ENCODE measurements at places on chromosomes 11 and 22.

DNA sequence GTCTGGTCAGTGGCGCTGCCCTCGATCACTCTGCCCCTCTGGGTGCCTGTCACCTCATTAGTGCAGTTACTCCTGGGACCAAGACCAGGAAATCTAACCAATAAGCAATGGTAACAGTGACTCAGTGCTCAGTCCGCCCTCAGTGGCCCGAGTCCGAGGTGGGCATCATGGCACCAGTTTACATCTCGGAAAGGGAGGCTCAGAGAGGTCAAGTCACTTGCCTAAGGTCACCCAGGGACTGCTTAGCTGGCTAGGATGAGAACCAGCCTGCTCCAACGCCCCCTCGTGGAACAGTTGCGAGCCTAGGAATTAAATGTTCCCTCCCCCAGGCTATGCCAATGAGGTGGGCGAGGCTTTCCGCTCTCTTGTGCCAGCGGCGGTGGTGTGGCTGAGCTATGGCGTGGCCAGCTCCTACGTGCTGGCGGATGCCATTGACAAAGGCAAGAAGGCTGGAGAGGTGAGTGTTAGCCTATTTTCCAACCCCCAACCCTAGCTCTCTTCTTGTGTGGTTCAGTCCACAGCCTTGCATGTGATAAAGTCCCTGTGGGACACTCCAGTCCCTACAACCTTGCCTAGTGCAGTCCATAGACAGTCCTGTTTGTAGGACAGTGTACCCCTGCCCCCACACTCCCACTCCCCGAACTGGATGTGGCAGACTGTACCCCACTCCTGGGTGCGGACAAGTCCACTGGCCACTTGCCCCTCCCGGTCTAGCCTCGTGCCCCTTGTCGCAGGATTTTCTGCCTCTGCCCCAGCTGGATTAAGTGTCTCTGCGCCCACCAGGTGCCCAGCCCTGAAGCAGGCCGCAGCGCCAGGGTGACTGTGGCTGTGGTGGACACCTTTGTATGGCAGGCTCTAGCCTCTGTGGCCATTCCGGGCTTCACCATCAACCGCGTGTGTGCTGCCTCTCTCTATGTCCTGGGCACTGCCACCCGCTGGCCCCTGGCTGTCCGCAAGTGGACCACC, 1.1 kb downstream of the MTFP1 start:
- peak; percentile 63 for DNase-seq

DNA sequence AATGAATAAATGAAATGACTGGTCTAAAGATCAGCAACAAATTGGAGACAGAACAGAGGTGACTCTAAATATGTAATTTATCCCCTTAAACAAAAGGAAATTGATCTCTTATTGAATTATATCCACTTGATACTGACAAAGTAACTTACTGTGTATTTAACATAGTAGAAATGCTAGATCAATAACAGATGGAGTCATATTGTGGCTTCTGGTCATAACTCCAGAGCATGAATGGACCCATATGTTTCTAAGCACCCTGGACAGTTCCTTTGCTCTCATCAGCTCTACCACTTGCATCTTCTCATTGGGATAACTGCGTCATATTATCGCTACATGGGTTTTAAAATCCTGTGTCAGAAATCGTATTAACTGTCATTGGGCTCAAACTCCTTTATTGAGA, 222.3 kb downstream of the ETS1 start:
- DNase-seq: peak; percentile 39

DNA sequence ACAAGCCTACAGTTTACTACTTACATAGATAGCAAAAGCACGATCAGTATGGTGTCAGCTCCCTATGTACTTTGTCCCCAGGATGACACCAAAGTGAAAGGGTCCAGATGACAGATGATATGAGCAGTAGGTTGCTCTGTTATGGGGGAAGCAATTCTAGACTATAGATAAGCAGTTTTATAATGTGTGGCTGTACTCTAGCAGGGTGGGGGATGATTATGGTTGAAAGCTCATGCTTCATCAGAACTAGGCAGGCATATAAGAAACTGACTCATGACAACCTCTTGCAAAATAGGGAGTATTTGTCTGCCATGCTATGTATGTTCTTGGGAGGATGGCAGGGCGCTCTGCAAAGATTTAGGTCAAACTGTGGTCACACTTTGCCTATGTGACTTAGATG, 158.2 kb upstream of the ZBED5 start:
- no peak for DNase-seq

DNA sequence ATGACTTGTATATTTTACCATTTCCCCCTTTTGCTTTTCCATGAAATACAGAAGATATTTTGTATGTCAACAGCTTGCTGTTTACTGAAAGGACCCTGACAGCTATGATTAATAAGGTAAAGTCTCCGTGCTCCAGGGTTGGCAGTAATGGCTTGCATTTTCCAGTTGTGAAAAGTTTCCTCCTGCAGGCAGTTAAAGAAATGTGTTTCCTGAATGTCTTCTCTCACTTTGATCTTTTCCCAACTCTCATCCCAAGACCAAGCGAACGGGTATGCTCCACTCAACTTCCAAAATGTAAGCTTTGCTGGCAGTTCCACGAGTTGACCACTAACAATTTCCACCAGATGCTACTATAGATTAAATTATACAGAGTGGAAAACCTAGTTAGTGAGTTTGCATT, 8.9 kb downstream of the FIBIN start:
- DNase-seq: no peak

DNA sequence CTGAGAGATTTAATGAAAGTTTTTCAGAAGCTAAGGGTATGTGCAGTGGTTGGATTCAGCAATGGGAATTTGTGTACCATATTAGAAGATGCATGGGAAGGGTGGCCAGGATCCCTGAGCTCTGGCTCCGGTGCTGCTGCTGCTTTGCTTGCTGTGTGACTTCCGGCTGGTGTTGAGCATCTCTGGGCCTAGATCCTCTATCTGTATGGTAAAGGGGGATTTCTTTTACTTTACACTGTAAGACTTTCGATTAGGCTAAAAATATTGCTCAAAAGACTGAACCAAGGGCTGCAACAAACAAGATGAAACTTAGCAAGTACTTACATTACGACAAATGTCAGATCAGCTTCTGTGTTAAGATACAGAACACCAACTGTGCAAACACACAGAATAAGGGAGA, 39.1 kb downstream of the XRRA1 start:
- DNase-seq: no peak

- peak; percentile 17 for DNase-seq
Observed at GRCh38 chr11:17985517-17985916, 27.3 kb downstream of the SERGEF start.

All from kidney glomerular epithelial cell (primary cell).